Activated CD8-positive, alpha-beta memory T cell treated with anti-CD3 and anti-CD28 coated beads for 1 hour (primary cell): ENCODE measurements at places on chromosomes 3 and 15.
A peak's percentile ranks its signal among the peaks of the same experiment; 100 is the strongest.

DNA sequence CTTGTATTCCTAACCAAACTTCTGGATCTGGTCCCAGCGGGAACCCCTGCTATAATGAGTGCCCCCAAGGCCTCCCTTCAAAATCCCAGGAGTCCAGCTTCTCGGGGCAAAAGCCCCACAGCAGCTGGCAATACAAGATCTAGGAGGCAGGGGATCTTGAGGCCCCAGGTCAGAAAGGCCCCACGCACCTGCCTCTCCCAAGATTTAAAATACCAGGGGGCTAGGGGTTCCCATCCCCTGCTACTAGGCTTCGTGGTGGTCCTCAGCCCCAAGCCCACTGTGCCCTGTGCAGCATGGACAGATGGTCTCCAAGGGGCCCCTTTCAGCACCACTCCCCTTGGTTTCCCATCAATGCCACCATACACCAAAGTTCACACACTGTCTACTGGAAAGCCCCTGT lies 15.8 kb upstream of the CYP11A1 start:
- no peak for DNase-seq

GRCh38 chr3:151219056-151219455 lies 16.0 kb upstream of the GPR171 start:
- DNase-seq = no peak

DNA sequence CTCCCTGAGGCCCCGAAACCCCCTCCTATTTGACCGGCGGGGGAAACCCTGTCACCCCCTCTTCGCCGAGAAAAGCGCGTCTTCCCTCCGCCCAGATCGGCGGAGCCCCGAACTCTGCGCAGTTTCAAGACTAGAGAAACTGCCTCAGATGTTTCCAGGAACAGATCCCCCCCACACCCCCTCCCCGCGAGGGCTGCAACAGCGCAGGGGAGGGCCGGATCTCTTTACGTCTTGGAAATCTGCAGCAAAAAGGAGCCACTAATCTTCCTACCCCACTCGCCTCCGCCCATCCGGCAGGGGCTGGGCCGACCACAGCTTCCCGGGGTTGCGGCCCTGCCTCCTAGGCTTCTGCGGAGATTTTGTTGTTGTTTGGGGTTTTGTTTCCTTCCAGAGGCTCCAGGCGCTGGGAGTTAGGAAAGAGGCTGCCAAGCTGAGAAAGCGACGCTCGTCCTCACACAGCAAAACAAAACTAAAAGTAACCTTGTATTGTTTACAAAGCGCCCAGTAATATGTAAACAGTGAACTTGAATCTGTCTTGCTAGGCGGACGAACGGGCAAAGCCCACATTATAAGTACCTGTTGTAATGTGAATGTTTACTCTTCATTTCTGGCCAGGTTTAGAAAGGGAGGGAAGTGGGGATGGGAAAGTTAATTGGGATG lies 2.2 kb downstream of the FOXB1 start:
- peak; percentile 22 for DNase-seq

DNA sequence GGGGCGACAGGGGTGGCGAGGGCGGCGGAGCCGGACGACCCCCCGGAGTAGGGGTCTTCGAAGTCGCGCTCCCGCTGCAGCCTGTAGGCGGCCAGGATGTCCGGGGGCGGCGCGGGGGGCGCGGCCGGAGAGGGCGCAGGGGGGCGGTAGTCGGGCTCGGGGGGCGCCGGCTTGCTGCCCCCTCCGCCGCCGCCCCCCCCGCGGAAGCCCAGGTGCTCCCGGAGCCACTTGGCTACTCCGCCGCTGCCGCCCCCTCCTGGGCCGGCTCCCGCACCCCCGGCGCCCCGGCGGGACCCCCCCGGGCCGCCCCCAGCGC lies 230 bp downstream of the SHF start:
- no peak for DNase-seq

GRCh38 chr15:20340931-20341661 lies 200.5 kb downstream of the GOLGA6L6 start:
- no peak for DNase-seq
